ENCODE measurements at places on chromosomes 2 and 18.
A peak's percentile ranks its signal among the peaks of the same experiment; 100 is the strongest.

DNA sequence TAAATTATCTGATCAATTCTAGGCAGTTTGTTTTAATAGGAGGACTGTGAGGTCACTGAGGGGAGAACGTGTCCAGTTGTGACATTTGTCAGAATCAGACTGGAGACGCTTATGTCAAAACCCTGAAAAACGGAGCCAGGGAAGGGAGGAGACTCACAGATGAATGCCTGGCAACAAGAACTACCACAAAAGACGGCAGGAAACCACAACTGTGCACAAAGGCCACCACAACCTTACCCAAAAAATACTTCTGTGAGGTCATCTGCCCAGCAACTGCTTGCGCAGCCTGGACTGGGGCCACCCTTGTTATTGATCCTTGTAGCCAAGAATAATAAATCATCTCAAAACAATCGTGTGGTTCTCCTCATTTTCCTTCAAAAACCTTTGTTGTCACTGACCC lies 173.0 kb upstream of the ALKAL2 start:
- DNase-seq = peak; percentile 15

DNA sequence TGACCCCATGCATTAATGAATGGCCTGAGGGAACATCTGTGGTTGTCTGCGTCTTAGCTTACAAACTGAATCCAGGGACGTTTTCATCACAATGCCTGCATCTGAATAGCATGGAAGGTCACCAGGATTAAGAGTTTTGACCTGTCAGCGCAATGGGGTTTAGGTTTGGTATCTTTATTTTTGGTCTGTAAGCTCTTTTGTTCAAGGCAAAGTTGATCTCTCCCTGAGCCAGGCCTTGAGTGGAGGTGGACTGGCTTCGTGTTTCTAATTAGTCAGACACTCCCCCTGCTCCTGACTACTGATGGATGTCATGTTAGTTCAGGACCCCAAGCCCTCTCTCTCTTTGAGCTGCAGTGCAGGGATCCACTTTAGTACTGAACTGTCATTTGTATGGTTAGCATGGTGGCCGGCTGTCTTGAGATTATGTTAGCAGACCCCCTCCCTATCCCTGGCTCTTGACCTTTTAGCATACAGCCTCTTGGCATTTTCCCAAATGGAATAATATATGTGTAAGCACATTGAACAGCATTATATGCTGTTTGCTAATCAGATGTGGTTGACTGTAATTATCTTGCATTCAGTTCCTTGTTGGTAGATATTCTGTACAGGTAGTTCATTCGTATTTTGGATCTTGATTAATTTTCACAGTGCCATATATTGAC lies 59.2 kb downstream of the LYPD6 start:
- no peak for DNase-seq

GRCh38 chr2:223217373-223217772 lies 165.4 kb downstream of the KCNE4 start:
- no peak for DNase-seq

GRCh38 chr2:64945973-64946768 lies 43.0 kb upstream of the SLC1A4 start:
- peak; percentile 57 for DNase-seq

GRCh38 chr2:127564429-127565260 lies 29.2 kb downstream of the MYO7B start:
- DNase-seq = no peak

DNA sequence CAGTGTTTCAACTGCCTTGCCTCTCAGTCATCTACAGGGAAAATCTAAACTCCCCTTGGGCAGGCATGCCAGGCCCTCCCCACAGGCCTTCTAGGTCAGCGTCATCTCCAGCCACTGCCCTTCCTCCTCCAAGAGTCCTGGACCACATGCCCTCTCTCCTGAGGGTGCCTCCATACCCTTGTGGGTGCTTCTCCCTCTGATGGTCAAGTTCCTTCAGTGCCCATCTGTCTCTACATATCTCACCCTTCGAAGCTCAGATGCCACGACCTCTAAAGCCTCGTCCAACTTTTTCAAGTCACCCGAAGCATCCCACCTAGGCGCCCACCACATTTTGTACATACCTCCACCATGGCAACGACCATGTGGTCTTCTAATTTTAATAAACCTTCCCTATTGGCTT lies 22.6 kb upstream of the TMEM247 start:
- DNase-seq = no peak

GRCh38 chr2:74033375-74033774 lies 48.7 kb downstream of the TET3 start:
- DNase-seq = no peak

DNA sequence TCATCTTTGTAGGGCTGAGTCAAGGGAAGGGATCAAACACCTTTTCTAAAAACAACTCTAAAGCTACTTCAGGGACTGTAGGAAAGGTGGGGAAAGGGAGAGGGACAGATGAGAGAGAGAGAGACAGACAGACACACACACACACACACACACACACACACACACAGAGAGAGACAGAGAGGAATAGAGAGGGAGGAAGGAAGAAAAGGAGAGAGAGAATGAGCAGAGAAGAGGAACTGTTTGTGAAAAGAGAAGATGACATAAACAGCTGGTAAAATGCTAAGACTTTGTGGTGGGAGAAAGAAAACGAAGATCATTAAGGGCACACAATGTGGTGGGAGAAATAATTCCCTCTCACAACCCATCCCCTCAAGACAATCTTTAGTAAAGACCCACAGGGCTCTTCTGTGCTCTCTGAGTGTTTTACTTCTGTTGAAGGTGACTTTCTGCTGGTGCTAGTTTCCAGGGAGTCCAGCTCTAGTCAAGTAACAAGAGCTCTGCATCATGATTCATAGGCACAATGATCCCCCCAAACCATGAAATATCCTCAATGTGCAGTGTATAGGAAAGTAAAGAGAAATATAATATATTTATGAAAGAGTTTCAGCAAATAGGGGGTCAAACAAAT lies 77.2 kb upstream of the STK17B start:
- no peak for DNase-seq

DNA sequence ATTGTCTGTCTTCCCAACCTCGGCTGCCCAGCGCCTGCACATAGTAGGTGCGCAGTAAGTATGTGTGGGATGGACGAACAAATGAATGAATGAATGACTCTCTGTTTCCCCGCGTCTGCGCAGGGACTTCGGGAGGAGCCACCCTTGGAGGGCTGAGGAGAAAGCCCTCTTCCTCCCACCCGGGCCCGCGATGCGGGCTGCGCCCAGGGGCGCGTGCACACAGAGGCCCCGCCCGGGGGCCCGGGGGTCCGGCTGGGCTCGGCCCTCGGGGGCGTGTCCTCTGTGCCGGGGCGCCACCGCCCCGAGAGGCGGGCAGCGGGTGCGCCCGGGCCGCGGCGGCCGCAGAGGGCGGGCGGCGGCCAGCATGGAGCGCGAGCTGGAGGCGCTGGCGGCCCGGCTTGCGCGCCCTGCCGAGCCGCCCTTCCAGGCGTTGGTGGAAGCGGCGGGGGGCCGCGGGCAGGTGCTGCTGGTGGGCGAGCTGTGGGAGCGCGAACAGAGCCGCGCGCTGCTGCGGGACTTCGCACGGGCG lies at the start of gene C2orf72:
TSS of gene C2orf72 (plus strand) at position 322 of the 529 bp plus-strand sequence. CDS start at position 365, 43 bp downstream.
- DNase-seq = no peak

Data from hematopoietic multipotent progenitor cell treated with erythropoietin and hydrocortisone succinate and interleukin-3 and kit ligand, for 8 days (in vitro differentiated cells).